Activated CD4-positive, alpha-beta T cell treated with anti-CD3 and anti-CD28 coated beads for 4 hours (primary cell): ENCODE measurements at places on chromosomes 3 and 15.

GRCh38 chr3:138234401-138235179 lies 47.5 kb downstream of the ARMC8 start:
- no peak for DNase-seq

DNA sequence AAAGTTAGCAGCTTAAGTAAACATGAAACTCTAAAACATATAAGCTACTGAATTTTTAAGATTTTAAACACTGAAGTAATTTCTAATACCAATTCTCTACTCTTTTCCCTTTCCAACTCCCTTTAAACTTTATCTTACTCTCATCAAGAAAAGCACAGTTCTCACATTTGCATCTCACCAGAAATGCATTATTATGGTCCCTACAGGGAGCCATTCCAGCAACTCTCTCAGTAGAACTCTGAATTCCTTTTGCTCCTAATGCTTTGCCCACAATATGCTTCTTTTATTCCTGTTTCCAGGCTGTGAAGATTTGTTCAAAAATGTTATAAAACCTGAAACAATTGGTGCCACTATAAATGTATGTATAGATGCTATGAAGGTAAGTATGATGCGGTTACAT lies 83.4 kb downstream of the TFDP2 start:
- no peak for DNase-seq

GRCh38 chr3:142916605-142917004 lies 27.7 kb upstream of the PCOLCE2 start:
- no peak for DNase-seq

DNA sequence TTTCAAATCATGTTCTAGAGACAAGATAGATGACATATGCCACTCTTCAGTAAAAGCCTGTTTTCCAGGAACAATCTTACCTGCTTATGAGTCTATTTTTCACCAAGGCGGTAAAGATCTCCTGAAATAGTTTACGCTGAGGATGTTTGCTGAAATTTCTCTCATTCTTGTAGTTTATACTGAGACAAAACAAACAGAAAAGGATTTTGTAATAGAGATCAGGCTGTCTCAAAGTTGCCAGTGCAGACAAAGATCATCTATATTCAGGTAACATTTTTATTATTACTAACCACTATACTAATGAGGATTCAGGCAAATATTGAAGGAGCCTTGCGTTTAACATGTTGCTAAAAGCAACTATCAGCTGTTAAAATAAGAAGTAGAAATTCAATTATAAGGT lies 25.0 kb downstream of the NEK10 start:
- no peak for DNase-seq

GRCh38 chr3:197463279-197463678 lies 92.5 kb downstream of the BDH1 start:
- DNase-seq: no peak

GRCh38 chr3:60754617-60755016 lies 496.6 kb downstream of the FHIT start:
- DNase-seq: no peak

DNA sequence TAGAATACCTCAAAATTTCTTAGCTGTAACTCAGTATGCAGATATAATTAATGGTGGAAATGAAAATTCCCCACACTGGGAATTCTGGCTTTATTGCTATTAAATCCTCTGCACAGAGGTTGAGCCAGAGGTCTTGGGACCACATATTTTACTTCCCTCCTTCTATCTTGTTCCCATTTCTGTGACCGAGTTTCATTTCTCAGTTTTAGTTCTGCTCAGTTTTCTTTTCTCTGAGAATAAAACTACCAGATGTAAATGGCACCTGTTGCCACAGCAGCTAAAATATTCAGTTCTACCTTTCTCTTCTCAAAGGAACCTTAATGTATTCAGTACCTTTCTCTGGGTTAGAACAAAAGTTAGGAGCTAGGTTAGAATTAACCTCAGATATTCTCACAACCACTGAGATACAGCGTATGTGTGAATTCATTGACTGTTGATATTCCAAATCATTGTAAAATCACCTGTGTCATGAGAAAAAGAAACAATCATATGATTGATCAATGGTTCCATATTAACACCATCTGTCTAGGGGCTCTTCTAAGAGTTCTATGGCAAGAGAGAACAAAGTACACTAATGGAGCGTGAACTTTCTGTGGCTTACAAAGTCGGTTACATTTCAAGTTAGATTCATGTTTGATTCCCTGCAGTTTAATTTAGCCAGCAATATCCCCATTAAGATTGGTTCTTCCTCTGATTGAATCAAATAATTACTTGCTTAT lies 374.1 kb downstream of the EFHB start:
- no peak for DNase-seq

DNA sequence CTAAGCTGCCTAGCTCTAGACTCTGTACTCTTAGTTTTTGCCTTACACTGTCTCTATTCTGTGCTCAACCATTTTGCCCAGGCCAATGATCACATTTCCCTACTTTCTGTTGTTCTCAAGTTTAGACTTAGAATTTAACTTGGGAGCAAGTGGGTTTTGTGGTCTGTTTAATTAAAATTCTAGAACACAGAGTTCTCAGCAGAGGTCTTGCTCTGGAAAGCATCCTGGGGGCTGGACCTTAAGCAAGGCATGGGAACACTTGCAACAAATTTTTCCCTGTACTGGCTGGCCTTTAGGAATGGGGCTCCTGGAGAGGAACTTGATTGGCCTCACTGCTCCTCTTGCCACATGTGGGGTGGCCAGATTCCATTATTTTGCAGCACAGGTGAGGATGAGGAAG lies 236.3 kb upstream of the LRTM1 start:
- no peak for DNase-seq

DNA sequence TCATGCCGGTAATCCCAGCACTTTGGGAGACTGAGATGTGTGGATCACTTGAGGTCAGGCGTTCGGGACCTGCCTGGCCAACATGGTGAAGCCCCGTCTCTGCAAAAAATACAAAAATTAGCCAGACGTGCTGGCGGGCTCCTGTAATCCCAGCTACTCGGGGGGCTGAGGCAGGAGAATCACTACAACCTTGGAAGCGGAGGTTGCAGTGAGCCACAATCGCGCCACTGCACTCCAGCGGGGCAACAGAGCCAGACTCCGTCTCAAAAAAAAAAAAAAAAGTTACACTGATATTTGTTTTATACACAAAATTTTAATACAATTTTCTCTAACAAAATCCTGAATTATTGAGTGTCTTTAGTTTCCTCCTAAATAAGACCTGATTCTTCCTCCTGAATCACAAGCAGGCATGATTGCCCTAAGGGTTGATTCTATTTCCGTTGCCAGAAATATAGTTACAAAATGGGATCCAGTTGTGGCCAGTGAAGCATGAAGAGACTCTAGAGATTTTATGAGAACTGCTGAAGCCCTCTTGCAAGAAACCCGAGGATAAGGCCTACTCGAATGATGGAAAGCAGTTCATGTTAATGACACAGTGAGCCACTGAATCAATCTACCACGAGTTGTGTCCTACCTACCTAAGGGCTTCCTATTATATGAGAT lies 9.6 kb upstream of the SMARCC1 start:
- no peak for DNase-seq

- no peak for DNase-seq
These were observed 5.0 kb downstream of the SPRED1 start for GRCh38 chr15:38257676-38258075.

- no peak for DNase-seq
These were observed 4.3 kb upstream of the GLYCTK start for GRCh38 chr3:52283306-52283705.

GRCh38 chr15:75599401-75599800 lies 20.3 kb upstream of the PTPN9 start:
- no peak for DNase-seq

DNA sequence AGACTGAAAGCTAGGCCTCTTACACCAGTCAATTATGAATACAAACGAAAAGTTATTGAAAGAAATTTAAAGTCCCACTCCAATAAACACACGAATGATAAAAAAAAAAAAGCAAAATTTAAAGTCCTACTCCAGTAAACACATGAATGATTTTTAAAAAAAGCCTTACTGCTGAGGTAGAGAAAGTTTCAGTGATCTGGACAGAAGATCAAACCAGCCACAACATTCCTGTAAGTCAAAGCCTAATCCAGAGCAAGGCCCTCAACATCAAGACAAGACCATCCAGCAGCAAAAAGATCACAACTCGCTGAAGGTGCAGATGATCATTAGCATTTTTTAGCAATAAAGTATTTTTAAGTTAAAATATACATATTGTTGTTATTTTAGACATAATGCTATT lies 95.6 kb upstream of the LIPC start:
- DNase-seq: no peak

DNA sequence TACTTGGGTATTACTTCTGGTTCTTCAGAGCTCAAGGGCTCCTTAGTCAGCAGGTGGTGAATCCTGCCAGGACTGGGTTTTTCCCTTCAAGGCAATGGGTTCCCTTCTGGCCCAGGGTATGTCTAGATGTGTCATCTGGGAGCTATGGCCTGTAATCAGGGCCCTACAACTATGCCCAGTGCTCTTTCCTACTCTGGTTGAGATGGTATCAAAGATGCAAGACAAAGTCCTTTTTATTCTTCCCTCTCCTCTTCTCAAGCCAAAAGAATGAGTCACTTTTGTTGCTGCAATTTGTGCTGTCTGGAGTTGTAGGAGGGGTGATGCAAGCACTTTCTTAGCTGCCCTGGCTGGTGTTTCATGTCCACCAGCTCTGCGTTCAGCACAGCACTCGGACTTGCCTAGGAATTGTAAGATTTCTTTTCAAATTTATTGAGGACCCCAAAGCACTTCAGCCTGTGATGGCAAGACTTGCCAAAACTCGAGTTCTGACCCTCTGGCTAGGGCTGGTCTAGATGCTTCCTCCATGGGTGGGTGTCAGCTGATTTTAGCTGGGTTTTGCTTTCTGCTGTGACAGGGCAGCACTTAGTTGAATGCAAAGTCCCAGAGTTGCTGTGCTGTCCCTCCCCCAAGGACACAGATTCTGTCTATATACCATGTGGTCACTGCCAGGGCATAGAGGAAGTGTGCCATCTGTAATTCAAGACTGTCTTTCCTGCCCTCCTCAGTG lies 129.2 kb upstream of the CBLB start:
- DNase-seq: no peak
